ENCODE measurements at places on chromosomes 12 and 14.

GRCh38 chr14:88470542-88471440, 84.0 kb downstream of the PTPN21 start:
- DNase-seq: no peak

DNA sequence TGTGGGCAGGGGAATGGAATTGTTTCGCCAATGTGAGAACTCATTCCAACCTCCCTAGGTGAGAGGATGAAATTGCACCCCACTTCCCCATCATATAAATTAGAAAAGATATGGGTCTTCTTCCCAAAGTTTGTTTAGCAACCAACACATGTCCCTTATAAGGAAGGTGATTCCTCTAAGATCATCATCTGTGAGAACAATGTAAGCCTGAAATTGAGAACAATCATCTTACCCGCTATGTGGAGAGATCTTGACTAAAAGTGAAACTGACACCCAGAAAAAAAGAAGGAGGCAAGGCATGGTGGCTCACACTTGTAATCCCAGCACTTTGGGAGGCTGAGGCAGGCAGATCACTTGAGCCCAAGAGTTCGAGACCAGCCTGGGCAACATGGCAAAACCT, 173.2 kb upstream of the HMGA2 start:
- no peak for DNase-seq

- no peak for DNase-seq
These were observed 303.6 kb downstream of the BCAT1 start for GRCh38 chr12:24645254-24645653.

DNA sequence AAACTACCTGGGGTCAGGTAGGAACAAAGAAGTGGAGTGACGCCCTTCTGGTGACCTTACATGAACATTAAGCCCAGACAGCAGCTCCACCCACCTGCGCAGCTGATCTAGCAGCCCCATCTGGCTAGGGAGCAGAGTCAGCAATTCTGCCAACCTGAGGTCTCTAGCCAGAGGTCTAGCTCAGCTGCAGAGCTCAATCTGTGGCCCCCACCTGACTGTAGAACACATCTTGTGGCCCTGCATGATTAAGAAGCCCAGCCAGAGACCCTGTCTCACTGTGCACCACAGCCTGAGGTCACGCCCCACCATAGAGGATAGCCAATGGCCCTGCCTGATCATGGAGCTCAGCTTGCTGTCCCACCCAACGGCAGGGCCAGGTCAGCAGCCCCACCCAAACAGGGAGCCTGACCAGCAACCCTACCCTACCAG, 50.6 kb upstream of the HIGD1C start:
- DNase-seq: no peak

GRCh38 chr12:21337959-21338744, 3.4 kb upstream of the SLCO1A2 start:
- DNase-seq: no peak

GRCh38 chr12:26631846-26632245, 201.1 kb downstream of the ITPR2 start:
- DNase-seq: no peak

GRCh38 chr14:61106959-61107641, 126.1 kb downstream of the SLC38A6 start:
- DNase-seq: no peak

- DNase-seq: no peak
These were observed 39.8 kb downstream of the NOPCHAP1 start for GRCh38 chr12:105025890-105026289.

DNA sequence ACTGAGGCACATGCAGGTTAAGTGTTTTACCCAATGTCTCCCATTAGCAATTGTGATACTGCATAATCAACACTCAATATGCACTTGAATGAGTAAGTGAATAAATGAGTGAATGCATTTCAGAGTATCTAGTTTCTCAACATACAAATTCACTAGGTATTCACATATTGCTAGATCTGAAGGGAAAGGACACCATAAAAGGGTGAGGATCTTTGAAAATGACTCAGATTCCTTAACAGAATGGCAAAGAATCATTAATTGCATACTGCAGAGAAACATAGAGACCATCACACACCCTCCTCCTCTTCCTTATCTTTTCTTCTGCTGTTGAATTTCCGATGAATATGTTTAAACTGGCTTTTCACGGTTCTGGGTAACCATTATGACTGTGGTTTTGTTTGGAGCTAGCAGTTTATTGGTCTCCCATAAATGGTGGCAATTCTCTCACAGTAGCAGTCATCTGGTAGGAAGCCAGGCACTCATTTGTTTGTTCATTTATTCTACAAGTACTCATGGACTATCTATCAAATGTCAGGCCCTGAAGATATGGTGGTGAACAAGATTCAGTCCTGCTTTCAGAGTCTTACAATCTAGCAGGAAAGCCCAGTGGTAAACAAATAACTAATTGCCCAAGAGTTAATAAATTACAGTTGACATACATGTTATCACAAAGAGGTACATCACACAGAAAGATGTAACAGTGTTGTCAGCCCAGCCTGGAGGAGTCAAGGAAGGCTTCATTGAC, 70.2 kb downstream of the LLPH start:
- DNase-seq: no peak

GRCh38 chr12:3122841-3123678, 45.9 kb downstream of the TSPAN9 start:
- DNase-seq: no peak

DNA sequence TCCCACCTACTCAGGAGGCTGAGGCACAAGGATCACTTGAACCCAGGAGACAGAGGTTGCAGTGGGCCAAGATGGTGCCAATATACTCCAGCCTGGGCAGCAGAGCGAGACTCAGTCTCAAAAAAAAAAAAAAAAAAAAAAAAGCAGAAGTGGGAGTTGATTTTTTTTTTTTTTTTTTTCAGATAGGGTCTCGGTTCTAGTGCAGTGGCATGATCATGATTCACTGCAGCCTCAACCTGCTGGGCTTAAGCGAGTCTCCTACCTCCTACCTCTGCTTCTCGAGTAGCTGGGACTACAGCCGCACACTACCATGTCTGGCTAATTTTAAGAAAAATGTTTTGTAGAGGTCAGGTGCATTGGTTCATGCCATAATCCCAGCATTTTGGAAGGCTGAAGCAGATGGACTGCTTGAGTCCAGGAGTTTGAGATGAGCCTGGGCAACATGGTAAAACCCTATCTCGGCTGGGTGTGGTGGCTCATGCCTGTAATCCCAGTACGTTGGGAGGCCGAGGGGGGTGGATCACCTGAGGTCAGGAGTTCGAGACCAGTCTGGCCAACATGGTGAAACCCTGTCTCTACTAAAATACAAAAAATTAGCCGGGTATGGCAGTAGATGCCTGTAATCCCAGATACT, 16.3 kb upstream of the HSP90AA1 start:
- DNase-seq: no peak

DNA sequence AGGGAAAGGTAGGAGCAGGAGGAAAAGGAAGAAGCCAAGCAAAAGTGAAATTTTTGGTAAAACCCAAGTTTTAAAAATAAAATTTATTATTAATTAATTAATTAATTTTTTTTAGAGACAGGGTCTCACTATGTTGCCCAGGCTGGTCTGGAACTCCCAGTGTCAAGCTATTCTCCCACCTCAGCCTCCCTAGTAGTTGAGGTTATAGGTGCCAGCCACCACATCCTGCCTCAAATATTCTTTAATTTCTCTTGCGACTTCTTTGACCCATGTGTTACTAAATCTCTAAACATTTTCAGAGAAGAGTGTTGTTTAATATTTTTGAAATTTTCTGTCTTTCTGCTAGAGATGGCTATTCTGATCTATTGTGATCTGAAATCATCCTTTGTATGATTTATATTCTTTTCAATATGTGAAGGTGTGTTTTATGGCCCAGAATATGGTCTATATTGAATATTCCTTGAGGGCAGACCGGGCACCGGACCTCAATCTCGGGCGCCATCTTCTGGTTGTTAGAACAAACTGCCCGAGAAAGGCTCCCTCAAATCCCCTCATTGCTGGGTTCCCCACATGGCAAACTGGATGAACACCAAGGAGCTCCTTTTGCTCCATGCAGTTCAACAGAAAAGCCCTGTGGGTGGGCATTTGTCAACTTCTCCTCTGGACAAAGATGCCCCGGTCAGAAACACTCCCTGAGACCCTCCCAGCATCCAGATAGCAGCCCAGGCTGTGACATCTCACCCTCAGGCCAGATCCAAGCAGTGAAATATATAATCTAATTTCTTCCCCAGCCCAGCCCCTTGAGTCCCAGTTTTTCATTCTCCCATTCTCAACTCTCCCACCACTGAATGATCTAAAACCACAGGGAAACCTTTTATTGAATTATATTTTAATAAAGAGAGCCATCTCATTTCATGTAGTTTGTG, 110.5 kb downstream of the ASCL4 start:
- DNase-seq: peak; percentile 25

GRCh38 chr14:70094106-70094505, 94.6 kb downstream of the SLC8A3 start:
- DNase-seq: no peak

- DNase-seq: no peak
These were observed 194.4 kb upstream of the PPFIA2 start for GRCh38 chr12:81953541-81953940.

- no peak for DNase-seq
These were observed 782.5 kb downstream of the TMTC2 start for GRCh38 chr12:83468988-83469908.

DNA sequence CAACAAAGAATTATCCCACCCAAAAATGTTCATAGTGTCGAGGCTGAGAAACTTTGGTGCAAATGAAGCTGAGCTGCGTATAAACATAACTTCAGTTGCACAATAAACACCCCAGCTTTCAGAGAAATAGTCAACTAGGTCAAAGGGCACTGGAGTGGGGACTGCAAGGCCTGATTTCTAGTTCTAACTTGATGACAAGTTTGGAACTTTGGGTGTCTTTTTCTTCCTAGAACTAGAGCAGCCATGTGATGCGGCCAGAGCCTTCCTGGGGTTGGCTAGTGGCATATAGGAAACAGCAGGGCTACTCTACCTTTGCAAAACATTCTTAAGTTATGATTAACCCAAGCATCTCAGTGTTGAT, 298.4 kb upstream of the AMIGO2 start:
- DNase-seq: no peak

- DNase-seq: no peak
These were observed 1.7 kb upstream of the NUAK1 start for GRCh38 chr12:106140223-106140986.

GRCh38 chr14:53808042-53808441, 148.6 kb downstream of the BMP4 start:
- no peak for DNase-seq

- no peak for DNase-seq
These were observed 11.1 kb downstream of the NRXN3 start for GRCh38 chr14:78181270-78181669.

DNA sequence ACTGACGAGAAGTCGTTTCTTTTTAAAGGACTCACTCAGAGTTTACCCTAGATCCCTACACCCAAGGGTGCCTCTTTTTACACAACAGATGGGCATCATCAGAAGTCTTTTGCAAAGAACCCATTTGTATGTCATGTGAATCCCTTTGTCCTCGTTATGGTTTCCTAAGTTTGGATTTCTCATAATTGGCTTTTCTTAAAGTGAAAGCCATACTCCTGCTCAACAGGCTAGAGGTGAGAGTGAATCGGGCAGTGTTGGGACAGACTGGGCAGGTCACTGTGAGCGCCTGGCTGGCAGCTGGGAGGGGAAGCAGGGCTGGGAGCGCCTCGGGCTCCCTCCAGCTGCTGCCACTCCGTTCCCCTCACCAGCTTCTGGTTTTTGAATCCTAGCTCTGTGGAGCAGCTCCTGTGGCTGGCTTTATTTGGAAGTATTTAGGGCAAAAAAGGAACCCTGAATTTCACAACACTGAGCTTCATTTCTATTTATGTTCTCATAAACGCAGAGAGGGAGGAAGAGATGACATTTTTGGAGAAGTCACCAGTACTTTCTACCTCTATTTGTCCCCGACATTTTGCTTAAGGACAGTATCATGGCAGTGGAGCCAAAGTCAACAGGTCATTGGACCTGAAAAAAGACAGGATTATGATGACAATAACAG, 63.8 kb upstream of the ACTN1 start:
- DNase-seq: peak; percentile 42
